SW 1271 (cell line): ENCODE measurements at places on chromosomes 1 and 21.

GRCh38 chr1:180248731-180249681 is 18.9 kb downstream of the LHX4 start:
- DNase-seq = no peak

DNA sequence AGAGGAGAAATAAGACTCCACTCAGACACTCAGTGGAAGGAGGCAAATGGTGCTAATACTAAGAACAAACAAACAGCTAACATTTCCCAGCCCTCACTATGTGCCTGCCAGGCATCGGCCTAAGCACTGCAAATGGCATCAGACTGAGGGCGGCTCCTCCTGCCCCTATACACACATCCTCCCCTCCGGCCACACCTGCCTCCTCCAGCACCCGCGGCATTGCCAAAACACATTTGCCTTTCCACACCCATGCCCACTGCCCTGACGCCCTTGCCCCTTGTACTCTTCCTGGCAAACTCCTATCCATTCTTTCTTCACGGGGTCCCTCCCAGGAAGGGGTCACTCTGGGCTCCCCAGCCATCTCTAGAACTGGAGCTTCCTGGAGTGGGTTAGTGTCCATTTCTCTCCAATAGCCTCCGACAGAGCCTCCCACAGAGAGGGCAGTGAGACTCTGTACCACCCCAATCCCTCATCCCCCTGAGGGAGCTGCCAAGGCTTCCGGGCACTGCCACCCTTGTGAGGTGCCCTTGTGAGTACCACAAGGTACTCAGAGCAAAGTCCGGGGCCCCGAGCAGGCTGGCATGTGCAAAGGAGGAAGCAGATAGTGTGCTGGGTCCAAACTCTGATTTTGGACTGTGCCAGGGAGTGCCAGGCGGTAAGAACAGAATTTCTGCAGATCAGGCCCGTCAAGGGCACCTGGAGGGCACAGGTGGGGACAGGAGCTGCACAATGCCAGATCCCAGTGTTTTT is 959 bp downstream of the AKR7A3 start:
- DNase-seq = no peak

DNA sequence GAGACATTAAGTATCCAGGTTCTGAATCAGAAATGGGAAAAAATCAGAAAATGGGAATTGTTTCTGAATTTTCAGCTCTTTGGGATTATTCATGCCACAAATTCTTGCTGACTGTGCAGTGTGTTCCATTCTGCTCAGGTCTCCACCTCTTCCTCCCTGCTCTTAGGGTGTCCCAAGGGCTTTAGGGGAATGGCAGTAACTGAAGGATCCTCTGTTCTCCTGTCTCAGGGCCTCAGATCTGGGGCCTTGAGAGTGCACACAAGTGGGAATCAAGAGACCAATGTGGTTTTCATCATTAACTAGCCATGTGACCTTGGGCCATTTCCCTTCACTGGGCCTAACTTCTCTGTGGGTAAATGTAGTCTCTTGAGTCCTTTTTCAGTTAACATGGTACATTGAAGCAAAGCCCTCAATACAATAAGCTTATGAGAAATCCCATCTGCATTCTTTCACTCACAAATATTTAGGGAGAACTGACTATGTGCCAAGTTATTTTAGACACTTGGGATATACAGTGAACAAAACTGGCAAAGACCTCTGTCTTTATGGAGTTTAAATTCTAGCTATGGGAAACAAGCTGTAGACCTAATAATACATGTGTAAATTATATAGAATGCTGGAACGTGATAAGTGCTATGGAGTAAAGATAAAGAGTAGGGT is 75.7 kb upstream of the SPATA6 start:
- DNase-seq = no peak

- no peak for DNase-seq
Measured at GRCh38 chr1:38789498-38790169, 69.9 kb downstream of the RRAGC start.

- DNase-seq = no peak
Measured at GRCh38 chr1:116432655-116433265, 59.7 kb downstream of the ATP1A1 start.
